HFFc6 (cell line): ENCODE measurements at places on chromosomes 13 and 19. TPM values are rescaled to one million over a fixed set of nuclear protein-coding genes. Genes with fewer than 3 reads are reported as not detected.

Gene CEACAM16
- total RNA-seq, result not detected in 3 replicates

Gene CATSPERD
- not detected in 3 replicates for total RNA-seq

Gene ZNF274
- total RNA-seq, result 16.1 to 19.2 TPM (median 18.2 TPM) in 3 replicates

Gene NLRP5
- not detected in 3 replicates for total RNA-seq

Gene FGF22
- not detected in 3 replicates for total RNA-seq

Gene TNNT1
- total RNA-seq, result 5.2 and 8.8 TPM in 2 replicates

Gene ABCC4
- total RNA-seq, result 25.1 to 30.3 TPM (median 26.1 TPM) in 3 replicates

Gene ZNF575
- total RNA-seq, result 1.5 to 2.8 TPM (median 2.7 TPM) in 3 replicates
